Esophagus squamous epithelium (tissue), 5 donors: ENCODE measurements at places on chromosomes 4 and X. TPM values are rescaled to one million over a fixed set of nuclear protein-coding genes. Genes with fewer than 3 reads are reported as not detected.

The SMIM10L2A gene
- 2.5 TPM for total RNA-seq

The PLP1 gene
- total RNA-seq, result 5.3 TPM

The CLDN22 gene
- total RNA-seq, result not detected

The FAM9C gene
- total RNA-seq, result not detected

The CLIC2 gene
- 7.2 TPM for total RNA-seq

The MID1 gene
- 12.6 TPM for total RNA-seq

The FGFR3 gene
- total RNA-seq, result 192 TPM

The TMEM192 gene
- 2.1 TPM for total RNA-seq

The DAPP1 gene
- 35.5 TPM for total RNA-seq

The WWC2 gene
- 24.8 TPM for total RNA-seq

The PRKG2 gene
- total RNA-seq, result 6.5 TPM

The ADRA2C gene
- 4.6 TPM for total RNA-seq

The FAT4 gene
- total RNA-seq, result 0.61 TPM

The UFSP2 gene
- 20.1 TPM for total RNA-seq

The MAGEC2 gene
- not detected for total RNA-seq

The SLC7A11 gene
- total RNA-seq, result 5.9 TPM
